Left lung (tissue), 14 donors: ENCODE measurements at places on chromosomes 6 and 20. TPM values are rescaled to one million over a fixed set of nuclear protein-coding genes. Genes with fewer than 3 reads are reported as not detected.
A peak's percentile ranks its signal among the peaks of the same experiment; 100 is the strongest.

The KIF25 gene
- polyA plus RNA-seq, result 12.0 TPM

- no peak for DNase-seq
Measured at GRCh38 chr6:33583591-33584155, 3.6 kb upstream of the BAK1 start.

GRCh38 chr20:47577314-47577713 lies 75.6 kb downstream of the NCOA3 start:
- DNase-seq, result no peak

DNA sequence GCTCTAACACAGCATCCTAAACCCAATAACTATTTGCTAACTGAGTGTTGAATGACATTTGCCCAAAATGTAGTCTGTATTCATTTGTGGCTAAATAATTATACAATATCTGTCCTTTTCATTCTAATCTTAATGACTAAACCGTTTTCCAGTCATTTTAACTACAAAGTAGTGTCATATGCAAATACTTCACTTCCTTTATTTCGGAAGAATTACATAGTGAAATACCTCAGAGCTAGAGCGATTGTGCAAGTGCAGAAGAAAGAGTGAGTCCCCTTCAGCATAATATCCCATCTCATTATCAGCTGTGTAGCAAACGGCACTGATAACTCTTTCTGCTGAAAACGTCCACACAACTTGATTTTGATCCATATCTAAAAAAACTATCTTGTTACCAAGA lies 66.2 kb downstream of the ROS1 start:
- no peak for DNase-seq

GRCh38 chr6:37399795-37400490 lies 33.1 kb upstream of the CMTR1 start:
- DNase-seq, result no peak

- DNase-seq, result no peak
Measured at GRCh38 chr6:20409427-20409971, 7.8 kb downstream of the E2F3 start.

GRCh38 chr6:163579880-163580295 lies 165.4 kb downstream of the QKI start:
- DNase-seq, result no peak

The MAFB gene
- 11.2 TPM for polyA plus RNA-seq

- DNase-seq, result no peak
Measured at GRCh38 chr6:31289788-31290187, 17.9 kb upstream of the HLA-C start.

DNA sequence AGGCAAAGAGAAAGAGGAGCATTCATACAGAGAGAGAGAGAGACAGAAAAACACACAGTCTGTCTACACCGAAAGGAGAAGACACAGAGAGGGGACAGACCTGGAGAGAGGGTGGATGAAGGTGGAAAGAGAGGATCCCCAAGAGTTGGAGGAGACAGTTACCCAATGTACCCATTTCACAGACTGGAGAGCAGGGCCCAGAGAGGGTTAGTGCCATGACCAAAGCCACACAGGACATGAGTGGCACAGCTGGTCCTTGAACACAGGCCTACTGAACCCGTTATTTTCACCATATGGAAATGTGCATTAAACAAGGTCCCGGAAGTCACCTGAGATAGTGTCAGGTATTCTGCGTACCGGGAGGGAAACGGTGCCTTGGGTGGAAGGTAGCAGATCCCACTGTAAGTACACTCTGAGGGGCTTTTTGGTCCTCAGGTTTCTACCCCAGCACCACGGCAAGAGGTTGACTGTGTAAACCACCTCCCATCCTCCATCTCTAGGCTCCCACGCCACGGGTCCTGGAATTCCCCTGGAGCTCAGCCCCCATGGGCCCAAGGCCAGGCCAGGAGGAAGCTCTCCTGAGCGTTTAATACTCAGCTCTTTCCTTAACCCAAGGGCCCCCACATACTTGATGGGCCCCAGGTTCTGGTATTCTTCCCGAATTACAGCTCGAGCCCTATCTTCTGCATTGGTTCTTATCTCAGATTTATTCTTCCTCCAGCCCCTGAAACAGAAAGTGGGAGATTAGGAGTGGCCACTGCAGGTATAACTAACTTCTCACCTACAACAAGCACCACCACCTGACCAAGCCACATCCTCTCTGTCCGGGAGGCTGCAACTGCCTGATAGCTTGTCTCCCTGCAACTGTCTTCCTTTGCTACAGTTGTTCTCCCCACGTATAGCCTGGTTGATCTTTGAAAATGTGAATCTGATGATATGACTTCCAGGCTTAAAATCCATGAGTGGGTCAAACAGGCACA lies 38.4 kb upstream of the OCSTAMP start:
- no peak for DNase-seq

The DAAM2 gene
- polyA plus RNA-seq, result 28.8 TPM

- DNase-seq, result no peak
Measured at GRCh38 chr6:343960-344815, 47.4 kb upstream of the IRF4 start.

DNA sequence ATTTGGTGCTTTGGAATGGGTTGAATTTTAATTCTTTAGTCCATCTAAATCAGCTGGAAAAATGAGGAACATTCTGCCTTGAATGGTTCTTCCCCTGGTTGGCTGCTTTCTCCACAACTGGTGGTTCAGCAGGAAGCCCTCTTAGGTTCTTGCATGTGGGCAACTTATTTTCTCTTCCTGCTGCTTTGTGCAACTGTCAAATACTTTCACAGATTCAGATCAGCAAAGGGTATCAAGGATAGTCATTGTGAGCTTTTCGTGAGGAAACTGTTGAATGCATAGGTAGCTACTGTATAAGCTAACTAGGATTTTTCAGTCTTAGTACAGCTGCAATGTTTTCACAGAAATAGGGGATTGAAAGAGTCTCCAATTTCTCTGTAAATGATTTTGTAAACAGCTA lies 72.9 kb upstream of the MRAP2 start:
- no peak for DNase-seq

DNA sequence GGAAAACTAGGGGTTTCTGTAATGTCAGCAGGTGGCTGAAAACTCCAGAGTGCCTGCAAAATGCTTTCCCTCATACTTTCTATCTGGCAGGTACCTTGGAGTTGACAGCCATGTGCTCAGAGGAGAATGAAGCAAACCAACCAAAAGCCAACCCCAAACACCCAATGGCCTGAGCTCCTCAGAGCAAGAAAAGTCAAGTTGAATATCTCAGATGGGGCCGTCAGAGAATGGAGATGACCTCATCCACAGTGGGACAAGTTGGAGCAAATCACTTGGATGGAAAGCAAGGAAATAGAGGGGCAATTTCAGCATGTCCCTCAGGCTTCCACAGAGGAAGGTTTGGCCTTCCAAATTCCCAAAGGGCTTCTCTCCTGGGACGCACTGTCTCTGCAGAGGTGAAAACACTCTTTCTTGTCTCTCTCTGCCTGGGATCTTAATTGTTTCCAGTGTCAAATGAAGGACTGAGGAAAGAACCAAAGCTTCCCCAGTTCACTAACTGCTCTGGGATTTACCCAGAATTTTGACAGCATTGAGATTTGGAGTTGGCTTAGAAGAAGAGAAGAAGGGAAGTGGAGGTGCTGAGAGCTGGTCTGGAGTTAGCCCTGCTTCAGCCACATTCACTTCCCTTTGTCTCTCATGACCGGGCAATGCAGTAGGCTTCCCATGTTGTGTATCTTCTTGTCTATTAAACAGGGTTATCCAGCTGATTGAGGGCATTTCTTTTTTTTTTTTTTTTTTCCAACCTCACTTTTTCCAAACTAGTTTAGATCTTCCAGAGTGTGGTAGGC lies 42.2 kb downstream of the PRND start:
- no peak for DNase-seq

The PAQR8 gene
- 15.5 TPM for polyA plus RNA-seq

DNA sequence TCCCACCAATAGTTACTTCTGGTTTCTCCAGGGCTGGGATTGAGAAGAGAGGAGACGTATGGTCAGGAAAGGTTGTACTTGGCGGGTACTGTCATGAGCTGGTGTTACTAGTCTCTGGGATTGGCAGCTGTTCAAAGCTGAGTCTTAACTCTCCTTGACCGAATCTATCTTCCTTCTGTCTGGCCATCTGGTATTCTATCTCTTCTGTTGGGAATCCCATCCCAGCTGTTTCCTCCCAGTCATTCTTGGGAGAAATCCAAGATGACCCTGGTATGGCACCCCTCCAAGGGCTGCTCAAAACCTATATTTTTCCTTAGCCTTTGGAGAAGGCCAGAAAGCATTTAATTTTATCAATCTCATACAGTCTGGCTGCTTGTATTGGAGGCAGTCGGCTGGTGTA lies 287.0 kb upstream of the CHD6 start:
- peak; percentile 8 for DNase-seq

DNA sequence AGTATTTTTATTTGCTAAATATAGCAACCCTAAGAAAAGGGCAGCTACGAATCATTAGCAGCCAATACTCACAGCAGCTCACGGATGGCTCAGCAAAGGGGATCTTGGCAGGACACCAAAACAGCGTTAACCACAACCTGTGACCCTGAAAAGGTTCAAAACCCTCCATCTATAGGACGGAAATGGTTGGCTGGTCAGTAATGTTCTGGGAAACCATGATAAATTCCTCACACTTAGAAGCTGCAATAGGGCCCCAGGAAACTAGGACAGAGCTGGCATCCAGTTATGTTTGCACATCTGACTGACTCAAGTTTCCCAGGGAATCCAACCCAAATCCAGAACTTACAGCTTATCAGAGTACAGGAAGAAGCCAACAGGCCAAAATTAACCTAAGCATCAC lies 30.9 kb upstream of the PTPRT start:
- DNase-seq, result no peak

- DNase-seq, result no peak
Measured at GRCh38 chr6:87105823-87106222, 10.9 kb upstream of the CGA start.

DNA sequence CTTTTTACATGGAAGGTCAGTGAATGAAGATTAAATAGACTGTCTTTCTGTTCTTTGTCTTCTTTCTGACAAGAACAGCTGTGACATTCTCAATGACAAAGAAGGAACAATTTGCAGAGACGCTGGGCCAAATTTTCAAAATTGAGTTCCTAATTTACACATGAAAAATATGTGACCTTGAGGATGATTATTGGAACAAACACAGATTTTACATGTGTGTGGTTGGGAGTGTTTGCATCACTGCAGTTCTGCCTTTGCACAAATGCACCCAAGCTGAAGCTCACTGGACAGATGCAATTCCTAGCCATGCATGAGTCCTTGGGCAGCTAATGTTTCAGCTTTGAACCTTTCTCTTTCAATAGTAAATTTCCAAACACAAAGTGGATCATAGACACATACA lies 350.8 kb downstream of the QKI start:
- no peak for DNase-seq

The HSPA1L gene
- polyA plus RNA-seq, result 4.4 TPM

GRCh38 chr20:19993958-19994669 lies 23.0 kb upstream of the NAA20 start:
- DNase-seq, result no peak

DNA sequence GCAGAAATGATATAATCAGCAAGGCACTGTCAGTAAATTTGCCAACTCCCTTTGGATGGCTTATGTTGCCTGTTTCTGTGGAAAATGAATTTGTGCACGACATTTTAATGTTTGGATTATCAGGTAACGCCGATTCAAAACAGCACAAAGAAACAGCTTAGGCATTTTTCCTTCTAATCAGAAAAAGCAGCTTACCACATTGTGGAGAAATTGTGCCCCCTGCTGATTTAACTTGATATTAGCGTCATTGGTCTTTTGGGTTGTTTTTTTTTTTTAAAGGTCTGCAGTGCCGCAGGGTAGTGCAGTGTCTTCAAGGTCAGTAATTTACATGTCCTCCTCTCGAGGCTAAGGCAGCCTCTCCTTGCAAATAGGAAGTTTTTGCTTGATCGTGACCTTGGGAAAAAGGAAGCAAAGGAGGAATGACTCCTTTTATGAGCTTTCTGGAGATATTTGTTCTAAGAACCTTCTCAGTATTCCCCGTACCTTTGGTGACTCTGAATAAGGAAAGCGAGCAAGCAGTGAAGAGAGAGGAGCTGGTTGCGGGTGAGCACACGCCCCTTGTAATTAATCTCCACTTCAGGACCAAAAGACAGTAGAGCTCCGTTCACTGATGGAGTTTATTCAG lies 79.1 kb downstream of the ELOVL4 start:
- DNase-seq, result no peak

The CD40 gene
- polyA plus RNA-seq, result 18.2 TPM

DNA sequence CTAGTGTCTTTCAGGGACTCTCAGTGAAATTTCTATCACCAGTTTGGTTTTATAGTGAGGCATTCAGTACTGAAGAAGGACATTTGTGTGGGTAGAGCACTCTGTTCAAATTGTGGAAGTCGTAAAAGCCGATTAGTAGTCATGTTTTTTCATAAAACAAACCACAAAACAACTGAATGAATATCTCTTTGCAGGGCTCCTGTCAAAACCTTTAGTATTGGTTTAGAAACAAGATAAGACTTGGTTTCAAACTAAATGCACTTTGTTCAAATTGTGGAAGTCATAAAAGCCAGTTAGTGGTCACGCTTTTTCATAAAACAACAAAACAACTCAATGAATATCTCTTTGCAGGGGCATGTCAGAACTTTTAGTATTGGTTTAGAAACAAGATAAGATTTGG lies 23.8 kb downstream of the ADGRF4 start:
- no peak for DNase-seq

DNA sequence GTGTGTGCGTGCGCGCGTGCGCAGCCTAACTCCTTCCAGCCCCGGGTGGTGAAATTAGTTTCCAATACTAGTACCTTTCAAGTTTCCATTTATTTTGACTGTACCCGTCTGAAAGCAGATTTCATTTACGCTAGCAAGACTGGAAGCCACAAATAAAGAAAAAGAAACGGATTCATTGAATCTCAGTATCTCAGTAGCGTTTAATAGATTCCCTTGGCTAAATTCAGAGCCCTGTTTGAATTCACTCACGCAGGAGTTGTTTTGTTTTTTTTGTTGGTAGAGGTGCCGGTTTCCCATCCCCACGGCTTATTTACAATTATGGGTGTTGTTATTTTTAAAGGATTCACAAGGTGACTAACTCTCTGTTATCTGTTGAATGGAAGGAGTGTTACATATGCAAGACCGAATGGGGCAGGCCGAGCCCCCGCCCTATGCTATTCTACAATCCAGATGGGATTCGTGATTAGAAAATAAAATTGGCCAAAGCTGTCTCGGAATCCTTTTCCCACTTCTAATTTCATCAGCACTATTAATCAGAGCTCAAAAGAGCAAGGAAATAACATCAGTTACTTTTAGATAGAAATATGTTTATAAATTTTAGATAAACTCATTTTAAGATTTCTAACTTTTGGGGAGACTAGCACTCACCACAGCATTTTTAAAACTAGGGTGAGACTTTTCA lies 2.3 kb upstream of the INSM1 start:
- DNase-seq, result no peak

DNA sequence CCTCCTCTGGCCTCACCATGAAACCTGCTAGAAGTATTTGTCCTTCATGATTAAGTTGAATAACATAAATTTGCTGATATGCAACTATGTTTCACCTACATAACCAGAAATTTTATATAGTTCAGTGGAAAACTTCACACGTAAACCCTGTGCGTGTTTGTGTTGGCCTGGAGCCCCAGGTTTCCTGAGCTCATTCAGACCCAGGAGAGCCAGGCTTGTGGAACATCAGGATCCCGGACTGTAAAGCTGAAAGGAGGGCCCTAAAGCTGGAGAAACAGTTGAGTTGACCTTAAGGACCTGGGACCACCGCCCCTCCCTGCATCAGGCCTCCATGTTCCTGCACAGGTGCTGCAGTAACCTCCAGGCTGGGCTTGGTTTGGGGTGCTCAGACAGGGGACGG lies 3.1 kb upstream of the SPATS1 start:
- no peak for DNase-seq
